ENCODE measurements at places on chromosomes 3 and 15.

DNA sequence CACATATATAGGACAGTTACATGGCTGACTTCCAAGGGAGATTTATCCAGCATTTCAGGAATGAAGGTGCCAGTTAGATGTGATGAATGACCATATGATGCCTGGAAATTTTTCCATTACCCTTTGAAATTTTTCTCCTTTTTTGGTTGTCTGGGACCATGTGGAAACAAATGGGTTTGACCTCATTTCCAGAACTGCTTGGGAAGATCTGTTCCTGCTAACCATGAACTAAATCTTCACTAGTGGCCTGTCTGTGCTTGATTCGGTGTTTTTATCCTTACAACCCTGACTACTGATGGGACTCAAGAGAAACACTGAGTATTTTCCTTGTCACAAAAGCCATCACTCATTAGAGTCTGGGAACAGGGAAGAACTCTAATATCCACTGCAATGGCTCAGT lies 409.4 kb downstream of the PDCD6IP start:
- DNase-seq: no peak

DNA sequence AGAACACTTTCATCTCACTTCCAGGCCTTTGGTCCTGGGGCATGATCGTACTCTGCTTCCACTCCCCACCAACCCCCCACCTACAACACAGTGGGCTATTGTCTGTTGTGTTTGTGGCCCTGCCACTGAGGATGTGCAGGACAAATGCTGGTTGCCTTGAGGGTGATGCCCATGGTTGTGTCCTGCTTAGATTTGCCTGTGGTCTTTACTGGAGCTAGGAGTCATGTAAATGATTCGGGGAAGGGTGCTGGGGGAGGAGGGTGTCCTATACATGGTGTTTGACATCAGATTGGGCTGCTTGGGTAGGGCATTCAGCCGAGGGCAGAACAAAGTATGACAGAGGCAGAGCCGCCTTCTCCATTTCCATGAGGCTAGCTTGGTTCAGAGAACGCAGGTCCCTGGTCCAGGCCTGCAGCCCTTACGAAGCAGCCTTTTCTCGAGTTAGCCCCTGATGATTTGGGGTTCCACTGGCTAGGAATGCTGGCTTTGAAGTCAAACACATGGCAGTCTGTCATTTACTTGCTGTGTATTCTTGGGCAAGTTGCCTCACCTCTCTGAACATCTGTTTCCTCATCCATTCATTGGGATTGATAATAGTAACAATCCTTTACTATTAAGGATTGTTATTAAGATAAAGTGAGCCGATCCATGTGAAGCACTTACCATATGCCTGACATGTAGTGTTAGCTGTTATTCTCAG lies 6.9 kb downstream of the CORO2B start:
- no peak for DNase-seq

DNA sequence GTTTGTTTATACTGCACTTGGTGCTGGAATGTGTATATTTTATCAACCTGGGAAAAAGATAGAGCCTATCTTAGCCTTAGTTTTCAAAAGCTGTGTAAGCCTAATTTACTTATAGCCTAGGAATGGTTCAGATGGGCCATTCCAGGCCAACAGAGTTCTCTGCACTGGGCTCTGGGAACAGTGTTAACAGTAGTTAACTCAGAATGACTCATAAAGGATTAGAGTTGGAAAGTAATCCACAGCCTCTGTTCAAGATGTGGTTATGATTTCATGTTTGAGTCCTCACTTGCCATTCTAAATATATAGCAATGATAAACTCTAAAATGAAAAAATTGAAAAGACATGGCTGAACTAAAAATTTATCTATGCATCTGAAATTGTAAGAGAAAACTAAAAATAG lies 22.6 kb upstream of the PEX5L start:
- DNase-seq: no peak

GRCh38 chr15:48273049-48273448 lies 58.2 kb upstream of the DUT start:
- DNase-seq: no peak

DNA sequence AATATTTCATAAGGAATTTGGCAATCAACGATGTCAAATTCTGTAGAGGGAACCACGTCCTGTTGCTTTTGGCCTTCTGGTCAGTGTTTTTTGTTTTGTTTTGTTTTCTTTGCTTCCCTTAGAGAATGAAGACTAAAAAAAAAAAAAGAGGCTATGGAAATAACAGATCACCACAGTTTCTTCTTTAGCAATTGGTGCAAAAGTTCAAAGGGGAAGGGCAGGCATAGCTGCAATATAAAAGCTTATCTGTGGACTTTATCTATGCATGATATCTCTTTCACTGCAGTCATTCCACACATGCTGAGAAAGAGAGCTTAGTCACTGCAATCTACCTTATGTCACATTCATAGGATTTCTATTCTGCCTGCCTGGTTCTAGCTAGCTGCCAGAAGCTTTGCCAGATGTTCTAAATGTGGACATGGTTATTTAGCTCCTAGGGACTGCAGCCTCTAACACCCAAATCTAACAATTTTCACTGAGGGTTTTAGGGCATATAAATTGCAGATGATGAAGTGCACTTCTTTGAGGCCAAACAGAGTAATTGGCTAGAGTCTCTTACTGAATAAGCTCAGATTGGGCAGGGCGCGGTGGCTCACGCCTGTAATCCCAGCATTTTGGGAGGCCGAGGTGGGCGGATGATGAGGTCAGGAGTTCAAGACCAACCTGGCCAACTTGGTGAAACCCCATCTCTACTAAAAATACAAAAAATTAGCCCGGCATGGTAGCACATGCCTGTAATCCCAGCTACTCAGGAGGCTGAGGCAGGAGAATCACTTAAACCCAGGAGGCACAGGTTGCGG lies 637.2 kb downstream of the NTRK3 start:
- DNase-seq: peak; percentile 43

GRCh38 chr3:188786424-188786823 lies 385.3 kb upstream of the TPRG1 start:
- no peak for DNase-seq

GRCh38 chr3:169315141-169315540 lies 348.4 kb downstream of the MECOM start:
- DNase-seq: no peak

GRCh38 chr3:13497386-13497785 lies 17.3 kb downstream of the HDAC11 start:
- DNase-seq: no peak

DNA sequence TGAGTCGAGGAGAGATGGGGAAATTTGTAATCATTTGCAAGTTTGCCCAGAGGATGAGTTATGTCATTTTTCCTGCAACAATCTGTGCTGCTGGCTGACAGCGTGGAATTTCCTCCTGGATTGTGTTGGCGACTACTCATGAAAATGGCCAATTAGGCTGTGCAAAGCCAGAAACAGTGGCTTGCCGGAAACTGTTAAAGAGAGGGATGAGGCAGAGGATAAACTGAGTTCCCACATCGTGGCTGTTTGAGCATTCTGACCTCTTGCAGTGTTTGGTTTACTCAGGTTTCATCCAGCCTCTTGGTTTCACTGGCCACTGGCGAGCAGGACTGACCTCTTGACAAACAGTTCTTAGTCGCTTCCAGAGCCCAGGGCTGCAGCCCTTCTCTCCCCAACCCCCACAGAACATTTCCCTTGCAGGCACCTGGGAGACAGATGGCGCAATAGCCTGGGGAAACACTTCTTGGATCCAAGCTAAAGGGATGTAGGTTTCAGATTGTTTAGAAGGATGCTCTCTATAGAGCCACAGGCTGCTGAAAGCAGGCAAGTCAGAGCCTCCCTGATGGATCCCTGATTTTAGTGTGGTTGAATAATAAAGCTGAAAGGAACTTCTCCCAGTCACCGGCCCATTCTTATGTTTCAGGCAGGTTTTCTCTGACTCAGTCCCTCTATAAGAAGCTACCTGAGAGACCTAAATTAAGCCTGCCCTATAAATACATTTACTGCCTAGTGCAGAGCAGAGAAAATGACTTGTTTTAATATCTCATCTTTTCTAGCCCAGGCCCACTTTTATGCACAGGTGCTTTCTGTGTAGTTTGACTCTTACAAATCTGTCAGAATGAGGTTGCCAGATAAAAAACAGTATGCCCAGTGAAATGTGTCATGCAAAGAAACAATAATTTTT lies 92.8 kb upstream of the UBE2E1 start:
- peak; percentile 58 for DNase-seq

- no peak for DNase-seq
Observed at GRCh38 chr3:17820704-17821103, 78.3 kb upstream of the TBC1D5 start.

- DNase-seq: no peak
Observed at GRCh38 chr3:45332493-45332892, 55.9 kb upstream of the LARS2 start.

DNA sequence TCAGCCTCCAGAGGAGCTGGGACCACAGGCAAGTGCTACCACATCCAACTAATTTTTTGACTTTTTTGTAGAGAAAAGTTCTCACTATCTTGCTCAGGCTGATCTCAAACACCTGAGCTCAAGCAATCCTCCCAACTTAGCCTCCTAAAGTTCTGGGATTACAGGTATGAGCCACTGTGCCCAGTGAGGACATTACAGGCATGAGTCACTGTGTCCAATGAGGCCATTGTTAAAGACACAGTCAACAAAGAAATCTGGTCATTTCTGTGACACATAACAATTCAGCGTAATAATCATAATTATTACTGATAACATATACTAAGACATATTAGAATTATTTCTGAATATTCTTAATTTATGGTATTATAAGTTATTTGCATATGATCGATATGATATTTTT lies 463.4 kb upstream of the NDN start:
- DNase-seq: no peak
